ENCODE measurements at places on chromosomes 16 and 17. TPM values are rescaled to one million over a fixed set of nuclear protein-coding genes. Genes with fewer than 3 reads are reported as not detected.
A peak's percentile ranks its signal among the peaks of the same experiment; 100 is the strongest.

Gene PHOSPHO1
- total RNA-seq = 0.59 TPM

Gene FOXK2
- 56.4 TPM for total RNA-seq

Gene SEPTIN1
- 199 TPM for total RNA-seq

Gene CDRT15L2
- not detected for total RNA-seq

Gene KRT20
- total RNA-seq = not detected

Gene ITGAD
- 0.07 TPM for total RNA-seq

- peaks cover 42% of the 10 kb centered on the region for H3K36me3 ChIP-seq
- H3K27me3 ChIP-seq = no peaks in the 10 kb centered on the region
- DNase-seq = peak; percentile 95
- peak overlapping the region; percentile 82 for H3K4me3 ChIP-seq
- H3K27ac ChIP-seq = peak overlapping the region; percentile 76
These were observed 363 bp upstream of the MIF4GD start for GRCh38 chr17:75271233-75271954.

DNA sequence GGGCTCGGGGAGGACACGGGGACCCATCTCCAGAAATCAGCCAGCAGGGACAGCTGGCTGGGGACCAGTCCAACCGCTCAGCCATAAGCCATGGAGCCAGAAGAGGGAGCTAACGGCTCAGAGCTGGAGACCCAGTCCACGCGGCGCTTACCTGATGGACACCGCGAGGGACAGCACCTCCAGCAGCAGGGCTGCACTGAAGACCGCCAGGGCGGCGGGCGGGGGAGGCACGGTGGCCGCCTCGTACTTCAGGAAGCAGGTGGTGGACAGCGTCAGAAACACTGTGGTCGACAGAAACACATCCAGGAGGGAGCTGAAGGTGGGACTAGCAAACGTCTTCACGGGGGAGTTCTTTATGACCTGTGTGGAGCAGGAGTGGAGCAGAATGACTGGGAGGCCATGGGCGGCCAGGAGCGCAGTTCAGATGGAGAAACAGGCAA, 102.6 kb upstream of the CREBBP start:
- no peak overlapping the region for H3K27ac ChIP-seq
- no peak overlapping the region for H3K4me3 ChIP-seq
- no peak for DNase-seq
- peaks cover 11% of the 10 kb centered on the region for H3K27me3 ChIP-seq
- no peaks in the 10 kb centered on the region for H3K36me3 ChIP-seq
- no peaks in the 10 kb centered on the region for H3K4me1 ChIP-seq

DNA sequence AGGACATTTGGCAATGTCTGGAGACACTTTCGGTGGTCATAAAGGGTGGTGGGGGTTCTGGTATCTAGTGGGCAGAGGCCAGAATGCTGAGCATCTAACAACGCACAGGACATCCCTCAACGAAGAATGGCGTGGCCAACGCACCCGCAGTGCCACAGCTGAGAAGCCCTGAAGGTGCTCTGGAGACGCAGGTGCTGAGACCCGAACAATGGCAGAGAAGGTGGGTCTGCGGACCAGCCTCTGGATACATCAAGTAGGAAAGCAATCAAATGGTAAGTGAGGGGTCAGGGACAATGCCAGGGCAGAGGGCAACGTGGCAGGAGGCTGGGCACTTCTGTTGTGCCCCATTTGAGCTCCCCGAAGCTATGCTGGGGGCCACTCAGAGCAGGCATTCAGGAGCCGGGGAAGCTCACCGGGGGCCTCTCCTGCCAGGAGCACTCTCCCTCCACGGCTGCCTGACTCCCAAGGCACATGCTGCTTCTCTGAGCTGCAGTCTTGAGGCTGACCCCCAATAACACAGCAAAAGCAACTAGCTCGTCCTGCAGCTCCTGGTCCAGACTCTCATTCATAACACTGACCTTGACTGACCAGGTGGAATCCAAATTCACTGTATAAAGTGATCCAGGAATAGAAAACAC, 26.0 kb downstream of the SPHK1 start:
- H3K4me1 ChIP-seq = peaks cover 50% of the 10 kb centered on the region
- H3K27me3 ChIP-seq = no peaks in the 10 kb centered on the region
- peaks cover 28% of the 10 kb centered on the region for H3K36me3 ChIP-seq
- DNase-seq = no peak
- no peak overlapping the region for H3K4me3 ChIP-seq

DNA sequence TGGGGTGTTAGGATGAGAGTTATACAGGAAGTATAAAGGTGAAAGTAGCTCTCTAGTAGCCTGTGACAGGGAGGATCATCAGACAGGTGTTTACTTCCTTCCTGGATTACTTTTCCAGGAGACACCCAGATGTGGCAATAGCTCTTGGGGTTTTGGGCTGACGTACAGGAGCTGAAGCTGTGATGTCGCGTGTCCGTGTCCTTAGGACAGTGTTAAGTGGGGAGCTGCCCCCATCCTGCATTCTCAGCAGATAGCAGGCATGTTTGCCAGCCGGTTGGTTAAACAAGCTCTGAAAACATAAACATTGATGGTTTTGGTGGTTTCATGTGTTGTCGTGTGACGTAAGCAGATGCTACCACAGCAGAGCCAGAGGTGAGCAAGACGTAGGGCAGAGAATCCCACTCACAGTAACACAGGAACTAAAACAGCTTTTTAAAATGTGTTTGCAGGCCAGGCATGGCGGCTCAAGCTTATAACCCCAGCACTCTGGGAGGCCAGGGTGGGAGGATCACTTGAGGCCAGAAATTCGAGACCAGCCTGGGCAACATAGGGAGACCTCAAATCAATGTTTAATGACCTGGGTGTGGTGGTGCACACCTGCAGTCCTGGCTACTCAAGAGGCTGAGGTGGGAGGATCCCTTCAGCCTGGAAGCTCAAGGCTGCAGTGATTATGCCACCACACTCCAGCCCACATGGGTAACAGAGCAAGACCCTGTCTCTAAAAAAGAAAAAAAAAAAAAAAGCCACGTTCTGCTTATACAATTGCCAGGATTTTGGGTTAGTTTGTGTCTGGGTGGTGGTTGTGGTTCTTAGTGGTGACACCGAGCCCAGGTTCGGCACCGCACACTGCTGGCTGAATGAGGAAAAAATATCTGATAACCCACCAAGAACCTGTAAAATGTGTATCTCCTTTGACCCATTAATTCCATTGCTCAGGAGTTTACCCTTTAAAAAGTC, 18.2 kb upstream of the IL17C start:
- no peak overlapping the region for H3K27ac ChIP-seq
- peaks cover 73% of the 10 kb centered on the region for H3K36me3 ChIP-seq
- no peaks in the 10 kb centered on the region for H3K27me3 ChIP-seq

GRCh38 chr17:39591958-39592954, 15.5 kb downstream of the NEUROD2 start:
- H3K27me3 ChIP-seq = peaks cover 47% of the 10 kb centered on the region
- no peak overlapping the region for H3K4me3 ChIP-seq
- H3K4me1 ChIP-seq = peaks cover 5% of the 10 kb centered on the region
- no peaks in the 10 kb centered on the region for H3K36me3 ChIP-seq
- no peak overlapping the region for H3K27ac ChIP-seq

- H3K27me3 ChIP-seq = no peaks in the 10 kb centered on the region
- no peak overlapping the region for H3K27ac ChIP-seq
- no peaks in the 10 kb centered on the region for H3K36me3 ChIP-seq
- H3K4me3 ChIP-seq = no peak overlapping the region
- peaks cover 3% of the 10 kb centered on the region for H3K4me1 ChIP-seq
These were observed 364.4 kb downstream of the C16orf95 start for GRCh38 chr16:86952769-86953168.

GRCh38 chr17:78140169-78141051, 5.8 kb upstream of the C17orf99 start:
- peak; percentile 95 for DNase-seq
- H3K27me3 ChIP-seq = no peaks in the 10 kb centered on the region

DNA sequence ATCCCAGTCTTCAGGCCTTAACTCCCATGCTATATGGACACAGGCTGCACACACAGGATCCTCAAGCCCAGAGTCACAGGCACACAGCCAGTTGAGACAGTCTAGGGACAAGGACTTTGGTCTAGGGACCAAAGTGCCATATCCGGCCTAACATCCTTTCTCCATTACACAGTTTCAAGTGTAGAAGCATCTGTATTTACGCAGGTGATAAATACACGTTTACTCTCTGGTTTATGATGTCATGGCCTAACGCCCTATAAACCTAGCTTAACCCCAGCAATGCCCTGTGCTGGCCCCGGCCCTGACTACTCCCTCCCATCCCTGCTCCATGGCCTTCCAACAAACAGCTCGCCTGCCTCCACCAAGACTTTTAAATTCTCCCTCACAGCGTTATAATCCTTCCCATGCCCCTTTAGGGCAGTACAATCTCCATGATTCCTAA, 17.1 kb downstream of the CUEDC1 start:
- H3K4me1 ChIP-seq = peaks cover 28% of the 10 kb centered on the region
- H3K27ac ChIP-seq = no peak overlapping the region
- H3K4me3 ChIP-seq = no peak overlapping the region
- DNase-seq = no peak
- no peaks in the 10 kb centered on the region for H3K36me3 ChIP-seq
- H3K27me3 ChIP-seq = peaks cover 40% of the 10 kb centered on the region

DNA sequence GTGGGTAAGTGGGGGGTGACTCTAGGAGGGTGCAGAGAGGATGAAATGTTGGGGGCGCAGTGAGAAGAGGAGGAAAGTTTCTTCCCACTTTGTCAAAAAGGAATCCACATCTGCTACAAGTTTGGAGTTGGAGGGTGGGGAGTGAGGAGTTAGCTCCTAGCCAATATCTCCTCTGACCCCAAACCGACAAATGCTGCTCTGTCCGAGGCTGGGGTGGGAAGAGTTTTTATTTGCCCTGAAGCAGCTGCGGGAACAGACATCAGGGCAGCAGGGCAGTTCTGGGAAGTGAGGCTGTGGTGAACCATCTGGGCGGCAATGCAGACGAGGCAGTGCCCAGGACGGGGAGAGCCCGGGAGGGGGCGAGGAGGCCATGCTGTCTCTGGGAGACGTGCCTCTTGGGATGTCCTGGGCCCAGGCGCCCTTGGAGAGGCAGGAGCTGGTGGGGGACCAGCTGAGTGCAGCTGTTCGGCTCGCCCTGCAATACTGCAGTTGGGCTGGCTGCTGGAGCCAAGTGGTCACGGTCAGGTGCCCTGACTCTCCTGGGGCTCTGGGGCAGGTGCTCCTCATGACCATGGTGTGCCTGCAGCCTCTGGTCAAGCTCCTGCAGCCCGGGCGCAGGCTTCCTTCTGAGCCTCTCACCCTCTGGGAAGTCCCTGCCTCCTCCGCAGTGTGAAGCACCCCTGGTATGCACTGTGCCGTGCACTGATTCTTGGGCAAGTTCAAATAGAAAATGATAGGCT, 6.4 kb upstream of the SOCS3 start:
- H3K27ac ChIP-seq = no peak overlapping the region
- no peak overlapping the region for H3K4me3 ChIP-seq
- peaks cover 8% of the 10 kb centered on the region for H3K4me1 ChIP-seq
- peaks cover 13% of the 10 kb centered on the region for H3K27me3 ChIP-seq

- no peak overlapping the region for H3K4me3 ChIP-seq
- H3K4me1 ChIP-seq = peaks cover under 1% of the 10 kb centered on the region
- no peaks in the 10 kb centered on the region for H3K36me3 ChIP-seq
- no peaks in the 10 kb centered on the region for H3K27me3 ChIP-seq
- H3K27ac ChIP-seq = no peak overlapping the region
These were observed 171.8 kb upstream of the TBX2 start for GRCh38 chr17:61227866-61228265.

GRCh38 chr17:58384897-58385296, 32.4 kb downstream of the RNF43 start:
- no peaks in the 10 kb centered on the region for H3K36me3 ChIP-seq
- no peak overlapping the region for H3K27ac ChIP-seq

Measured in activated B cell treated with CpG ODN at 0.5 μM for 24 hours (primary cell).